ENCODE measurements at places on chromosomes 2 and 18.

GRCh38 chr18:52339891-52340371 is at the start of gene DCC:
TSS of gene DCC (plus strand) at chr18:52340197. CDS start at chr18:52340788, 591 bp downstream.
- no peak for DNase-seq

- no peak for DNase-seq
Observed at GRCh38 chr2:66137606-66138130, 297.3 kb upstream of the MEIS1 start.

DNA sequence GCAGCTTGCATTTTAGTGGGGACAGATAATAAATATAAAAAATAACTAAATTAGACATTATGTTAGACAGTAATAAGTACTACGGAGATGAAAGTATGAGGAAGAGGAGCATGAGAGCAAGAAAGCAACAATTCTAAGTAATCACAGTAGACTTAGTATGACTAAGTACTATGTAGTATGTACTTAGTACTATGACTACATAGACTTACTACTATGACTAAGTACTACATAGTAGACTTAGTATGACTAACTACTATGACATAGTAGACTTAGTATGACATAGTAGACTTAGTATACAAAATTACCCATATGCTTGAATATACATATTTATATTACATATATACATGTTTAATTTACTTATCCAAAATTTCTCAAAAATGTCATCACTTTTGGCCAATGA is 29.3 kb downstream of the CDH20 start:
- DNase-seq = no peak

DNA sequence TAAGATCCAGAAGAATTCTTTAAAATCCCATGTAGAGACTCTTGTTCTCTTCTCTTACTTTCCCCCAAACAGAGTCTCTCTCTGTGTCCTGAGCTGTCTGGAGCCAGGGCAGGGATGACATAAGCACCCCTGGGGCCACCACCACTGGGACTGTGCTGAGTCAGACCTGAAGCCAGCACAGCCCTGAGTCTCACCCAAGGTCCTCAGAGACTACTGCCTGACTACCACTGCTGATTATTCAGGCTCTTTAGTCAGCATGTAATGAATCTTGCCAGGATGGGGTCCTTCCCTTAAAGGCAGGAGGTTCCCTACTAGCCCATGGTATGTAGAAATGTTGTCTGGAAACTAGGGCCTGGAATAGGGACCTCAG is 34.9 kb upstream of the DYNC1I2 start:
- DNase-seq = no peak

DNA sequence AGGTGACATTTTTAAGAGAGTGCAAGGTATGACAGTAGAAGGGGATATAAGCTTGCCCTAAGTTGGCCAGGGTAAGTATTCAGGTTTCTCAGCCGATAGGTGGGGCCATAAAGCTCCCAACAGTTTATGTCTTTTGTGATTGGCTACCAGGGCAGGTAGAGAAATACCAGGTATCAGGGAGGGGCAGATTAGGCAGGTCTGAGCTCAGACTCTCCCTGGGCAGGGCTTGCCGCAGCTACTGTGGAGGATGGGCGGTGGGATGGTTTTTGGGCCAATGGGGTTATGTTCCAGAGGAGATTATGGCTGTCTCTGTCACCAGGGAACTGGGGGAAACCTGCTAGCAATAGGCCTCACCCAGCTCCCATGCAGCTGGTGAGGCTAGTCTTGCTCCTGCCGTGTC is 211.6 kb downstream of the PTH2R start:
- no peak for DNase-seq

DNA sequence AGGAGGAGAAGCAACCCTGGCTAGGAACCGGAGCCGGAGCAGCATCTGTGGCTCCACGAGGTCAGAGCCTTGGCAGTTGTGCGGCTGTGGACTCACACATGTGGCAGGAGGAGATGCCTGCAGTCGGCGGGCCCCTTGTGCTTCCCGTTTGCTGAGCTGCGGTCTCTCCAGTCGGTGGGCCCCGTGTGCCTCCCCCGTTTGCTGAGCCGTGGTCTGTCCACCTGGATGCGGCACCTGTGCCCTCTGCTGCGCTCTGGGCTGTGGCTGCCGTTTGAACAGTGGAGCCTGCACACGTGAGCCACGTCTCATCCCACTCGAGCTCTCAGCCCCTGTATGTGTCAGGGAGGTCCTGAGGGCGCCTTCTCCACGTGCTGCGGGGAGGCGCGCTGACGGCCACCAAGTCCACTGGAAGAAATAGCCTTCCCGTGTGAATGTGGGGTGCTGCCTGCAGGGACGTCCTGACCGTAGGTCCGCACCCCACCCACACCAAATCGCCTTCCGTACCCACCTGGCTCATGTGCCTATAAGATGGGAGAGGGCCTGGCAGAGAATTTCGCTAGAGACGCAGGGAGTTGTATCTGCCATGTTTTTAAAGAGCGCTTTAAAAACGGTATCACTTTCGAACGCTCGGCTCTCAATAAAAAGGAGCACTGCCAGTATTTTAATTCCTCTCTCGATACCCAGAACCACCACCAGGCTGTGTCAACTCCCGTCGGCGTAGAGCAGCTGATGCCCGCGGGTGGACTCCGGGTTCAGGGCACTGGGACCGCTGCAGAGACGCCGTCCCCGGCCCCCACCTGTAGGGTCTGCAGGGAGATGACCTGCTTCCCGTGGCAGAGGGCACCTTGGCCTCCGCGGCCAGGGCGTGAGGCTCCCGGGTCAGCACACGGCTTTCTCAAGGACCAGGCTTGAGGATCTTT is 117.0 kb downstream of the NFATC1 start:
- DNase-seq = no peak

- DNase-seq = no peak
Observed at GRCh38 chr18:42005782-42006181, 50.7 kb downstream of the PIK3C3 start.

- no peak for DNase-seq
Observed at GRCh38 chr2:60152226-60152833, 401.1 kb downstream of the BCL11A start.

GRCh38 chr18:43534511-43534910 is 257.2 kb upstream of the SYT4 start:
- DNase-seq = no peak

DNA sequence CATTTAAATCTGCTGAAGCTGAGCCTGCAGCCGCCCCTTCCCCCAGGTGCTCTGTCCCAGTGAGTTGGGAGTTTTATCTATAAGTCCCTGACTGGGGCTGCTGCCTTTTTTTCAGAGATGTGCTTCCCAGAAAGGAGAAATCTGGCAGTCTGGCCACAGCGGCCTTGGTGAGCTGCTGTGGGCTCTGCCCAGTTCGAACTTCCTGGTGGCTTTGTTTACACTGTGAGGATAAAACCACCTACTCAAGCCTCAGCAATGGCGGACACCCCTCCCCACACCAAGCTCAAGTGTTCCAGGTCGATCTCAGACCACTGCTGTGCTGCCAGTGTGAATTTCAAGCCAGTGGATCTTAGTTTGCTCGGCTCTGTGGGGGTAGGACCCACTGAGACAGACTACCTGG is 97.3 kb downstream of the ACAA2 start:
- DNase-seq = no peak

DNA sequence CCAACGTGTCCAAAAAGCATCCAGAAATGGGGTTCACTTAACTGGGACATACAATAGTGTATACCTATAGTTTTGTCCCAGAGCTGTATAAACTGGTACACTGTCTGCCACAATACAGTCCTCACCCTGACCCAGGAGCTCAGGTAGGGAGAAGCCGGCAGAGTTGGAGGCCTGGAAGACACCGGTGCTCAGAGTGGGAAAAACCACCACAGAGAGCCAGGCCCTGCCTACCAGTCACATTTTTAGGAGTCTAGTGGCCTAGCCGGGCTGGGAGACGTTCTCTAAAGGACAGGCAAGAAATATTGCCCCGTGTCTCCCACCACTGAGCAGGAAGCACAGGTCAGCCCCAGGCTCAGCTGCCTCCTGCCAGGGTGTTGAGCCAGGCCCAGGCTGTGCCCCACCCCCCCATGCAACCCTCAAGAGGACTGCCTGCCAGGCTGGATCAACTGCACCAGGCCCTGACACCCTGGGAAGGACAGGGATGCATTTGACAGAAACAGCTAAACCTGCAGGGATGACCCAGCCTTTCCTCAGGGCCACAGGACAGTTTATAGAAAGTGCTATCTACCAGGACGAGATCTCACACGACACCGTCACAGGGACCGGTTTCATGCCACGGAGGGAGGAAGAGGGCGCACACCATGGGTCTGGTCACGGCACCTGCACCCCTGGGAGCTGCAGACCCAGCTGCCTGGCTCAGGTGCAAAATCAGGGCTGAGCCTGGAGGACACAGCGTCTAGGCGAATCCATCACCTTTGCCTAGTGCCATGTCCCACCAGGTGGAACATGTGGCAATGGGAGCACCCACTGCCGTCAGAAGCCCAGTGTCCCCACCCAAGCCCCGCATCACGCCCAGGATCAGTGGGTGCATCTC is 89.9 kb downstream of the TMEM18 start:
- no peak for DNase-seq

- DNase-seq = no peak
Observed at GRCh38 chr18:56861244-56861643, 210.1 kb downstream of the WDR7 start.

- no peak for DNase-seq
Observed at GRCh38 chr18:24293254-24293653, 104.4 kb downstream of the OSBPL1A start.

- DNase-seq = no peak
Observed at GRCh38 chr18:10239103-10239502, 215.3 kb upstream of the APCDD1 start.

DNA sequence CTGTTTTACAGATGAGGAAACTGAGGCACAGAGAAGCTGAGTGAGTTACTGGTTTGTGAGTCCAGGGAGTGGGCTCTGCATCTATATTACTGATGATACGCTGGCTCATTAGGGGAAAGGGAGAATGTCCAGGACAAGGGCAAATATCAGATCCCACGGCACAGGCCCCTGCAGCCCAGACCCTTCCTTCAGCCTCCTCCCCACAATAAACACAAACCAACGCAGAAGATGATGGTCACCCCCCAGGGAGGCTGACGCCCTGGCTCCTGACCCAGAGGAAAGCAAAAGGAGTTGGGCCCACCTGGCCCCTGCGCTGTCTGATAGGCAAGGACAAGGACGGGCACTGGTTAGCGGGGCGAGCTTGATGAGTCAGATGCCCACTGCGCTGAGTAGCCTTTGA is 47.7 kb upstream of the ZBTB7C start:
- DNase-seq = no peak

- no peak for DNase-seq
Observed at GRCh38 chr2:206642075-206643025, at the start of gene FAM237A. TSS of gene FAM237A (plus strand) at chr2:206642487. CDS start at chr2:206644237, 1,750 bp downstream.

DNA sequence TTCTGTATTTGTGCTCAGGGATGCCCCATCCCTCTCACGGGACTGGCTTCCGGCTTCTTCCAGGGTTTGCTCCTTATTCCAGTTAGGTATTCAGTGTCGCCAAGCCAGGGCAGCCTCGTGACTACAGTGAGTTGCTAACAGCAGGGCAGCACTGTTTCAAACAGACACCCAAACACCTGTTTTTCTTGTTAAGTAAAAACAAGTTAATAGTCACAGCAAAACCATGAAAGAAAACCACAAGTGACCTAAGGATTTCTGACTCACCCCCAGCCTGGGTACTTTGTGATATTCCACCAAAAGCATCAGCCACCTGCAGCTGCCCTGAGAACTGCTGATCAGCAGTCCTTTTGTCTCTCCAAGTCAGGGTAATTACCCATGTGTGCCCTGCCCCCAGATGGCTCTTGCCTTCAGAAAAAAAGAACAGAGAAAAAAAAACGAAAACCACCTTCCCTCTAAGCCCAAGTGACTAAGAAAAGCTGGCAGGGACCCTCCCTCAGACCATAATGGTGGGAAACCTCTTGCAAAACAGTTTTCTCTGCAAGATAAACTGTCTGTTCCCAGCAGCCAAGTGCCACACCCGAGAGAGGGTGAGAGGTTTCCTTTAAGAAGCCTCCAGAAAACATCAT is 178.2 kb downstream of the ANAPC1 start:
- DNase-seq = no peak

- DNase-seq = peak; percentile 6
Observed at GRCh38 chr2:64359892-64360657, 93.9 kb upstream of the LGALSL start.

- no peak for DNase-seq
Observed at GRCh38 chr2:175892046-175892445, 110.0 kb downstream of the LNPK start.

DNA sequence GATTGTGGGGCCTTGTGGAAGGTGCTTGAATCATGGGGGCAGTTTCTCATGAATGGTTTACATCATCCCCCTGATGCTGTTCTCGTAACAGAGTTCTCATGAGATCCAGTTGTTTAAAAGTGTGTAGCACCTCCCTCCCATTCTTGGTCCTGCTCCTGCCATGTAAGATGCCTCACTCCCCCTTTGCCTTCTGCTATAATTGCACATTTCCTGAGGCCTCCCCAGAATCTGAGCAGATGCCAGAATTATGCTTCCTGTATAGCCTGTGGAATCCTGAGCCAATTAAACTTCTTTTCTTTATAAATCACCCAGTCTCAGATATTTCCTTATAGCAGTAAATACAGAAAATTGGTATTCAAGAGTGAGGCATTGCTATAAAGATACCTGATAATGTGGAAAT is 15.6 kb upstream of the WDR75 start:
- no peak for DNase-seq

DNA sequence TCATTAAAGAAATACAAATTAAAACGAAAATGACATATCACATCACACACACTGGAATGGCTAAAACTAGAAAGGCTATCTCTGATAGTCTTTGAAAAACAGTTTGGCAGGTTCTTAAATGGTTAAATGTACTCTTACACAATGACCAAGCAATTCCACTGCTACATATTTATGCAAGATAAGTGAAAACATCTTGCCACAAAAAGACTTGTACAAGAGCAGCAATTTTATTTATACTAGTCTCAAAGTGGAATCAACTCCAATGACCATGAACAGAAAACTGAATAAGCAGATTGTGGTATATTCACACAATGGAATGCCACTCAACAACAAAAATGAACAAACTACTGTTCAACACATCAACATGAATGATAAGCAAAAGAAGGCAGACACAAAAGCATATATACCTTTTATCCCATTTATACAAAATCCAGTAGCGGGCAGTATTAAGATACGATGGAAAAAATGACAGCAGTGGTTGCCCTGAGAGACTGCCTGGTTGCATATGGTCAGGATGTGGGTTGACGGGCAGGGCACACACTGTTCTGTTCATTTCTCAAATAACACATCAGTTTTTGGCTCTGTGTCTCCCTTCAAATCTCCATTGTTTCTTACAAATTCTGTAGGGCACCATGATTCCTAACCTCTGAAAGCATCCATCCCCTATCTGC is 25.4 kb downstream of the SP100 start:
- DNase-seq = peak; percentile 24

GRCh38 chr2:128663371-128664050 is 344.8 kb upstream of the HS6ST1 start:
- DNase-seq = no peak

Measured in activated CD8-positive, alpha-beta memory T cell treated with anti-CD3 and anti-CD28 coated beads for 4 hours (primary cell).